Activated B cell treated with CpG ODN at 0.5 μM for 24 hours (primary cell): ENCODE measurements at places on chromosomes 1 and 21. TPM values are rescaled to one million over a fixed set of nuclear protein-coding genes. Genes with fewer than 3 reads are reported as not detected.

DNA sequence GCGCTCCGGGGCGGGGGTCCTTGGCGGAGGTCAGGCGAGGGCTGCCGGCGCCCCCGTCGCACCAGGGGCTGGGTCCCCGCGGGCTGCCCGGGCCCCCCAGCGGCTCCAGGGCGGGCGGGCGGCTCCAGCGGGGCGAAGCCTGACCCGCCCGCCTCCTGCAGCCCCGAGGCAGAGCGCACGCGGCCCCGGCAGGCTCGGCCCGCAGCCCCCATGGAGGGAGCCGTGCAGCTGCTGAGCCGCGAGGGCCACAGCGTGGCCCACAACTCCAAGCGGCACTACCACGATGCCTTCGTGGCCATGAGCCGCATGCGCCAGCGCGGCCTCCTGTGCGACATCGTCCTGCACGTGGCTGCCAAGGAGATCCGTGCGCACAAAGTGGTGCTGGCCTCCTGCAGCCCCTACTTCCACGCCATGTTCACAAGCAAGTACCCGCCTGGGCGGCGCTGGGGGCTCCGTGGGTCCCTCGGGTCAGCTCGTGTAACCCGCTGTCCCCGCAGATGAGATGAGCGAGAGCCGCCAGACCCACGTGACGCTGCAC, 817 bp downstream of the KLHL17 start:
- DNase-seq = no peak

GRCh38 chr1:89887270-89887669, 66.4 kb downstream of the LRRC8D start:
- DNase-seq = no peak

DNA sequence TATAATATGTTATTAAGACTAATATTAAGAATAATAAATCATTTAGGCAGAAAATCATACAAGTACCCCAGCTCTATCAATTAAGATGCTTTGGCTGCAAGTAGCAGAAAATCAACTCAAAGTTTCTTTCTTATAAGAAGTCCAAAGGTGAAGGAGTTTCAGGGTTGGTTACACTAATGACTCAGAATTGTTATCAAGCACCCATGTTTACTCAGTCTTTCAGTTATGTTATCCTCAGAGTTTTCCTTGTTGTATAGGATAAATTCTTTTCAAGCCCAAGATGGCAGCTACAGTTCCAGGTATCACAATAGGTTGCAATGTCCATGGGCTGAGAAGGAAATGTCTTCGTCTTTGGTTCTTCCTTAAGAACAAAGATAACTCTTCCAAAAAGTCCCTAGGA, 163.6 kb downstream of the TNFSF18 start:
- no peak for DNase-seq

GRCh38 chr1:22331618-22332423, 119.8 kb upstream of the ZBTB40 start:
- DNase-seq = no peak

DNA sequence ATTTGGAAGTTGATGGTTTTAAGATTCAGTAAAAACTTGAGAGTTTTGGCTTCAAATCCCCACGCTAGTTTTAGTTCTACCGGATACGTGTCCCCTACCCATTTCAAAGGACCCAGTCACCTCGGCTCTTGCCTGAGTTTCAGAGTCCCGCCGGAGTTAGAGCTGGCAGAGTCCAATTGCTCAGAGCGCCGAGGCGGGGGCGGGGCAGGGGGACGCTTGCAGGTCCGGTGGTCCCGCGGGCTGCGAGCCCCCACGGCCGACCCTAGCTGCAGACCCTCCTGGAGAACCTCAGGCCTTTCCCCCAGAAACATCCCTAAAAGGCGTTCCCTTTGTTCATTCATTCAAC, 765 bp upstream of the VPS45 start:
- peak; percentile 29 for DNase-seq

GRCh38 chr1:184577319-184577718, 177.3 kb downstream of the EDEM3 start:
- DNase-seq = no peak

DNA sequence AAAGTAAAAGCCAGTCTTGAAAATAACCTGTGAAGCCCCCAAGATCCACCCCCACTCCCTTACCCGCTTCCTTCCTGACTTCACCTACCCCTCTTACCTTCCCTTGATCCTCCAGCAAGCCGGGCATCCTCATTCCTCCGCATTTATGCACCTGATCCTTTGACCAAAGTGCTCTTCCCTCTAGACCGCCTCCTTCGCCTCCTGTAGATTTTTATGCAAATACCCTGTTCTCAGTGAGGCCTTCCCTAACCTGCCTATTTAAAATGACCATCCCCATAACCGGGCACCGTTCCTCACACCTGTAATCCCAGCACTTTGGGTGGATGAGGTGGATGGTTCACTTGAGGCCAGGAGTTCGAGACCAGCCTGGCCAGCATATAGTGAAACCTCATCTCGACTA, 1.1 kb upstream of the NENF start:
- DNase-seq = no peak

DNA sequence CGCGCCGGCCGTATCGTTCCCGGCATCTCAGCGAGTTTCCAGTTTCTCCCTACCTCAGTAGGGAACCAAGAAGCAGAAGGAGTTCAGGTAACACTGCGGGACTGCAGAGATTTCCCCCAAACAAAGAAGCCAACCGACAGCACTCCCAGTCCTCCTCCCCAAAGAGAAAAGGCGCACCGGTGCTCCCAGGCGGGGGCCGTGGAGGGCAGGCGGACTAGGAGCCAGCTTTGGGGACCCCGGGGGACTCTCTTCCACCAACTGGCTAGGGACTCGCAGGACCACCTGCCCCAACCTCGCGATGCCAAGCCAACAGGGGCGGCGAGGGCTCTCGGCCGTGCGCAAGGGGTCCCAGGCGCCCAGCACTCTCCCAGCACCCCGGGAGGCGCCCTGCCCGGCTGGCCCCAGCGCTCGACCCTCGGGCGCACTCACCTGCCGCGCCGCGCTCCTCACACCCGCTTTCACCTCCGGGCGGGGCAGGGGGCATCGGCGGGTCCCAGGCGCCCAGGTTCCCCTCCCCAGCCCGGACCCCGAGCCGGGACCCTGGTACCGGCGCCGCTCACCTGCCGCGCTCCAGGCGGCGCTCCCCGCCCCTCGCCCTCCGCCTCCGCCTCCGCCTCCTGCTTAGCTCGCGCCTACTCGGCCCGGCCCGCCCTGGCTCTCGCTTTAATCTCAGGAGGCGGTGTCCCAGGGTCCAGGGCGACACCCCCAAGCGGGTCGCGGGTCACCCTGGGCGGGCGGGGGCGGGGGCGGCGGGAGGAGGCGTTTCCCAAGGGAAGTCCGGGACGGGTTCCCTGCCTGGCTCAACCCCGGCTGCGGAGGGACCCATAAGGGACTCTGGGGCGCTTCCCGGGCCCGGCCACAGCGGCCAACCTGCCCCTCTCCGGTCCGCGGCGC, at the start of gene TMPRSS2:
TMPRSS2 (minus strand) TSS at position 638 of the 894 bp plus-strand sequence. CDS start 10,025 bp downstream, outside the sequence.
- no peak for DNase-seq

DNA sequence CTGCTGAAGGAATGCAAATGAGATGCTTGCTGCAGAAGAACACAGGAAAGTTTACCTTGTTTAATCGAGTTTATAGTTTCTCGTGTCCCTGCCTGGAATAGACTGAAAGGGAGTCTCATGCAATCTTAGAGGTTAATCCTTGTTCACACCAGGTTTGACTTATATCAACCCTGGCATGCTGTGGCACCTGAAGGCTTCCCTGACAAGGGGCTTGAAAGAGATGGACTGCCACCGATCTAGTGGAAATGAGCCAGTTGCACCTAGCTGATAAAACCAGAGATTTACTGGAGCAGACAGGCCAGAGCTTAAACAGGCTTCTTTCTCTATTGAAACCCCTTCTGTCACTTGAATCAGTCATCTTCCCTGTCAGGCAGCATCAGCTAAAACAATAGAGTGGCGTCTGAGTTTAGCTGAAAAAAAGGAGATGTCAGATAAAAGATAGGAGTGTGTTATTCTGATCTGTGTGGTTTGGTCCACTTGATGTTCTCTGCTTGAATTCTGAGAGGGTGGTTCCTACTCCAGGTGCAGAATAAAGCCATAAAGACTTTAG, 349.7 kb downstream of the RWDD3 start:
- no peak for DNase-seq

DNA sequence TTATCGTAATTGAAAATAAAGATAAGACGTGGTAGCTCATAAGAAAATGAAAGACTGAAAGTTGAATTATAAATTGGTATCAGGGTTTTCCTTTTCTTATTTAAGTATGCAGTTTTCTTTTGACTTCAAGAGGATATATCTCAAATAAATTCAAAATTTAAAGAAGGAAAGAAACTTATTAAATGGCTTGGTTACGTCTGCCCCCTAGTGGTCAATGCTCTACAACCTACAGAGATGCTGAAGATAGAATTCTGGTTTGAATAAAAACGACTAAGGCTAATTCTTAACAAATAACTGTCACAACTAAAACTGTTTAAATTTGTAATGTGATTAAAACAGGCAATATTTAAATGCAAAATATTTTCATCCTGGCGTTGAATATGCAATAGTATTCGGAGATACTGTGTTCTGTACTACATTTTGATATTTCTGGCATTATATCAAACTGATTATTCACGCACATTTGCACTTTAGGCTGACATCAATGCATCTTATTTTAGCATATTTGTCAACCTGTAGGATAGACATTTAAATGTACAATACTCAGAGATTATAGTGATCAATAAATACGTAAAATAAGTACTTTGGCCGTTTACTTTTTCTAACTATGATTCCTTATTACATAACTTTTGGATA, 26.8 kb downstream of the IFI44 start:
- DNase-seq = no peak

DNA sequence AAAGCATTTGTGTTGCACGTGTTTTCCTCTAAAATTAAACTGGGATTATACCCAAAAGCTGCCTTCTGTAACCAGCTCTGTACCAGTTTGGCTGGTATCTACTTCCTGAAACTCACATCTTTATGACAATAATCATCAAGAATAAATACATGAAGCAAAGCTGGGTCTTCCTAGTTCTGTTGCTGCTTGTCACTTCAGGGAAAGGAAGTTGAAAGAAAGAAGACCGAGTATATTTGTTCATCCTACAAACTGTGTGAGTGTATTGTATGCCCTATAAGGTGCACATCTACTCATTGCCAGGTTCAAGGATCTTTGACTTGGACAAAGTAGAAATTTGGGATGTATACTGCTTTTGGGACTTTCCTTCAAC, 29.1 kb upstream of the IFNGR2 start:
- no peak for DNase-seq

DNA sequence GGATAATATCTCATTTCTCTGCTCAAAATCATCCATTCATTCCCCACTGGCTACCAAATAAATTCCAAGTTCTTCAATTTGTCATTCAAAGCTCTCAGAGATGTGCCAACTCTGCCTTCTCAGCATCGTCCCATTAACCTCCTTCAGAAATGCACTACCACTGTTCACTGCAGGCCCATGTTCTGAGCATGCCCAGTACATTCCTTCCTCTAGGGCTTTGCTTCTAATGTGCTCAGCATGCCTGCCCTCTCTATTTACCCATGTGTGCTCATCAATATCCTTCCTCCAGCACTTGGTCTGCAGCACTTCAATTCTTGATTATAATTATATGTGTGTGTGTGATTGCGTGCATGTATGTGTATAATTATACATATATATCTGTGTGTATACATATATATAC, 36.1 kb upstream of the RGS8 start:
- DNase-seq = no peak

DNA sequence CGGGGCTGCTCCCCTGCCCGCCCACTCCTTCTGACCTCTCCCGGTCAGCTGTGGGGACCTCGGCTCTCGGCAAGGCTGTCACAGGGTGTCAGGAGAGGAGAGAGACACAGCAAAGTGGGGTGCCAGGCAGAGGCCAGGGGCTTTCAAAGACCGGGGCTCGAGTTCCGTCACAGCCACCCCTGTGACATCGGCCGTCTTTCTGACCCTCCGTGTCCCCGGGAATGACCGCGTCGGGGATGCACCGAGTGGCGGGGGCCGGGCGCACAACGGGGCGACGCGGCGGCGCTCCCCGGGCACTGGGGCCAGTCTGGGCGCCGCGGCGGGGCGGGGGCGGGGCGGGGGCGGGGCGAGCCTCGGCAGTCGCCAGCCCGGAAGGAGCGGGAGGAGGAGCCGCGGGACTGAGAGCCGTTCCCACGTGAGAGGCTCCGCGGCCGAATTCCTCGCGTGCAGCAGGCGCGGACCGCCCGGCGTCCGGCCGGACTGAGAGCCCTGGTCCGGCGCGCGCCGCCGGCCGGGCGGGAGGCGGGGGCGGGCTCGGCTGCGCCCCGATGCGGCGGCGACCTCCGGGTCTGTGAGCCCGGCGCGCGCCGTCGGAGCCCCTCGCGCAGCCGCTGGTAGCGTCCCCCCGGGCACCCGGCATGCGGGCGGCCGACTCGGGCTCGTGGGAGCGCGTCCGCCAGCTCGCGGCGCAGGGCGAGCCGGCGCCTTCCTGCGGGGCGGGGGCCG, 229.7 kb upstream of the TMEM51 start:
- peak; percentile 23 for DNase-seq

GRCh38 chr1:3040004-3040403, 18.7 kb downstream of the ACTRT2 start:
- peak; percentile 5 for DNase-seq

DNA sequence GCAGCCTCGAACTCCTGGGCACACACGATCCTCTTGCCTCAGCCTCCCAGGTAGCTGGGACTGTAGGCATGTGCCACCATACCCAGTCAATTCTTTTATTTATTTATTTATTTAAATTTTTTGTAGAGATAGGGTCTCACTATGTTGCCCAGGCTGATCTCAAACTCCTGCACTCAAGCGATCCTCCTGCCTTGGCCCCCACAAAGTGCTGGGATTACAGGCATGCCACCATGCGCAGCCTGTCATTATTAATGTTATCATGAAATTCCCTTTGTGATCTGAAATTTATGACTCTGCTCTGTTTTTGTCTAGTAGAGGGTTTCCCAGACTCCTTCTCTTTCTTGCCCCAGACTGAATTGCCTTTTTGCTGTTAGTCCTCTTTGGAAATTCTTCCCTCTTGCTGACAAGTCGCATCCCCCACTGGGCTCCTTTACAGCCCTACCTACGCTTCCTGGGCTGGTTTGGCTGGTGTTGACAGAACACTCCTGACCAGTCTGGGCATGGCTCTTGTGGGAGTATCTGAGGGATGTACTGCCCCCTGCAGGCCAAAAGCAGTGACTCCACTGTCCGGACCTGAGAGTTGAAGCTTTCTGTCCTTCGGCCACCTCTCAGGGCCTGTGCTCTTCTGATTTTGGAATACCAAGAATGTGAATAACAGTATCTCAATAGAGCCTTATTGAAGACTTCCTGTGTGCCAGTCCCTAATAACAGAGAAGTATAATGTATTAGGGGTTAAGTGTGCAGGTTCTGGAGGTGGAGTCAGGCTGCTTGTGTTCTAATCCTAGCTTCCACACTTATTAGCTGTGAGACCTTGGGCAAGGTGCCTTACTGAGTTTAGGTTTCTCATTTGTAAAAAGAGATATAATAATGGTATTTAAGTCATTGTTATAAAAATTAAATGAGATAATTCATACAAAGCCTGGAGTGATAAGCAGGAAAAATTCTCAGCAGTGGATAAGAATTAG, 28.2 kb downstream of the TCEANC2 start:
- peak; percentile 19 for DNase-seq

GRCh38 chr21:33058957-33059356, 11.0 kb upstream of the OLIG1 start:
- DNase-seq = no peak

The MEX3A gene
- total RNA-seq = 0.39 and 0.47 TPM in 2 replicates

The OR2L13 gene
- not detected in 2 replicates for total RNA-seq

The CXADR gene
- not detected in 2 replicates for total RNA-seq

The TAF12 gene
- total RNA-seq = 17.1 and 18.5 TPM in 2 replicates

The LRRN2 gene
- not detected in 2 replicates for total RNA-seq

The AMPD1 gene
- total RNA-seq = not detected in 2 replicates

The ATAD3C gene
- 0.58 and 0.86 TPM in 2 replicates for total RNA-seq

The S100A2 gene
- total RNA-seq = 2.0 and 4.4 TPM in 2 replicates

The CD53 gene
- 491 and 522 TPM in 2 replicates for total RNA-seq
